COR-L47 (cell line): ENCODE measurements at places on chromosomes 12 and 14.

DNA sequence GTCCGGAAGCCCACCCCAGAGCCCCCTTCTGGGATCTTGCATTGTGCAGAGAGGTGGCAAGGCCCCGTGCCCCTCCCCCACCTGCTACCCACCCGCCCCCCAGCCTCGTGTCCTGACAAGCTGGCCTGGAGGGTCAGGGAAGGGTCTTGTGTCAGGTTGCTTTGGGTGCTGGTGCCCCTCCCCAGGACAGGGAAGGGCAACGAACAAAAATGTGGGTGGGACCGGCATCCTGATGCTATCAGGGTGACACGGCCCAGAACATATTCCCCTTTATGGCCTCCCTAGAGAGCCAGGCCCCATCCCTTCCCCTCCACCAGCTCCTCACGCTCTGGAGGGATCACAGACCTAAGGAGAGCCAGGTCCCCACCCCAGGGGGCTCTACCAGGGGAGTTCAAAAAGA is 38.7 kb upstream of the TMEM179 start:
- no peak for DNase-seq

GRCh38 chr12:176321-177181 is 37.4 kb downstream of the SLC6A12 start:
- no peak for DNase-seq

GRCh38 chr12:2268471-2269286 is 215.9 kb downstream of the CACNA1C start:
- no peak for DNase-seq

DNA sequence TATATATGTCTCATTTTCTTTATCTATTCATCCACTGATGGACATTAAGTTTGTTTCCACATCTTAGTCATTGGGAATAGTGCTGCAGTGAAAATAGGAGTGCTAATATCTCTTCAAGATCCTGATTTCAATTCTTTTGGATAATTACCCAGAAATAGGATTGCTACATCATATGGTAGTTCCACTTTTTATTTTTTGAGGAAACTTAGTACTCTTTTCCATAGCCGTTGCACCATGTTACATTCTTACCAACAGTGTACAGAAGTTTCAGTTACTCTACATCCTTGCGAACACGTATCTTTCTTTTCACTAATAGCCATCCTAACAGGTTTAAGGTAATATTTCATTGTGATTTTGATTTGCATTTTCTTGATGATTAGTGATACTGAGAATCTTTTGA is 29.8 kb downstream of the TESPA1 start:
- DNase-seq = no peak

DNA sequence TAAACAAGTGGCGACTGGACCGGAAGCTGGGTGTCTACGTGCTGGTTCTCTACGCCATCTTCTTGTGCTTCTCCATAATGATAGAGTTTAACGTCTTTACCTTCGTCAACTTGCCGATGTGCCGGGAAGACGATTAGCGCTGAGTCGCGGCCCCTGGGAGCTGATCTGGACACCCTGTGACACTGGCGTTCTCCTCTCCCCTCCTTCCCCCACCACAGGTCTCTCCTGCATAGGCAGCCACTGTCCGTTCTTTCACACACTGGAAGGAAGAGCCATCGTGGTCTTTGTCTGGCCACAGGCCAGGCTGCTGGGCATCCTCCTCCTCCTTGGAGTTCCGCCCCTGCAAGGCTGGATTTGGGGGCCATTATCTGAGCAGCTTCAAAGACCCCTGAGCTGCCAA is 20.1 kb upstream of the RIN3 start:
- no peak for DNase-seq

DNA sequence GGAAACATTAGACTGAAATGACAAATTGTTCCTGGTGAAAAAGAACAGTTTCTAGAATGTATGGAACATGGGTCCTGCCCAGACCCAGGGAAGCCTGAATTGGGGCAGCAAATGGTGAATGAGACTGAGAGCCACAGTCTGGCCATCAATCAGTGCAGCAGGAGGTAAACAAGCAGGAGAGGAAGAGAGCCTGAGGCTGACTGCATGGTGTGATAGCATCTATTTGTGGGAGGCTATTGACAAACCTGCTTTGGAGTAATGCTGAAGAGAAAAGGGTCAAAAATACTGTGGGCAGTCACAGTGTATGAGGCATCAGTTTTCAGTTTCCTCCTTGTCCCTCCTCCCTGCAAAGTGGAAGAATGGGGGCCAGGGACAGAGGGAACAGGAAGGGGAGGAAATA is 136.8 kb downstream of the ANKS1B start:
- DNase-seq = no peak

GRCh38 chr12:74614426-74614825 is 76.8 kb downstream of the ATXN7L3B start:
- no peak for DNase-seq

- no peak for DNase-seq
Observed at GRCh38 chr14:90523544-90523943, 126.7 kb downstream of the CALM1 start.

GRCh38 chr14:33444136-33444535 is 505.5 kb downstream of the NPAS3 start:
- no peak for DNase-seq

DNA sequence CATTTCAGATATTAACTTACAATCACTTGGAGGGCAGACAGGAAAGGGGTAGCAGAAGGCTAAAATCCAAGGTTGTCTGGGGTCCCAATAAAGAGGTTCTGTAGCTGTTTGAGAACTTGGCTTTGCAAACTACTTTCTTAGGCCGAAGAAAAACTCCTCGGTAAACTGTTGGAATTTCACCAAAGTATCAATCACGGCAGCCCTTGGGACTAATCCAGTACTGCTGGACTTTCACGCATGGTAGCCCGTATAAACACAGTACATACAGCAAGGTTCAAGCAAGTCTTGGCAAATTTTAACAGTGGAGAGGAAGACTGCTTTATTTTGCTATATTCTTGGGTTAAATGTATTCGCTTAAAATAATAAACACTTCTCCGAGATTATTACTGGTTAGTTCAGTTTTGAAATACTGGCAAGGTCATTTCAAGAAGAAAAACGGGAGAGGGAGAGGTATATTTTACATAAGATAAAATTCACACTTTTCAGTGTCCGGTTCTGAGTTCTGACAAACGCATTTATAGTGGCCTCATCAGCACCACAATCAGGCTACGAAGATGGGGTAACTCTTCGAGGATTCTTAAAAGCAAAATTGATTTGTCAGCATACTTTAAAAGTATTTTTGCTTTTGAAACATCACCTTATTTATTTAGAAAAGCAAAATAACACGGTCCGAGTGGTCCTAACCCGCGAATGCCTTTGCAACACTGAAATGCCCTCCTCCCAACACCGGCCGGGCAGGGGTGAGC is 1.3 kb downstream of the SETD3 start:
- DNase-seq = no peak

GRCh38 chr12:63457857-63458256 is 210.4 kb downstream of the DPY19L2 start:
- no peak for DNase-seq

DNA sequence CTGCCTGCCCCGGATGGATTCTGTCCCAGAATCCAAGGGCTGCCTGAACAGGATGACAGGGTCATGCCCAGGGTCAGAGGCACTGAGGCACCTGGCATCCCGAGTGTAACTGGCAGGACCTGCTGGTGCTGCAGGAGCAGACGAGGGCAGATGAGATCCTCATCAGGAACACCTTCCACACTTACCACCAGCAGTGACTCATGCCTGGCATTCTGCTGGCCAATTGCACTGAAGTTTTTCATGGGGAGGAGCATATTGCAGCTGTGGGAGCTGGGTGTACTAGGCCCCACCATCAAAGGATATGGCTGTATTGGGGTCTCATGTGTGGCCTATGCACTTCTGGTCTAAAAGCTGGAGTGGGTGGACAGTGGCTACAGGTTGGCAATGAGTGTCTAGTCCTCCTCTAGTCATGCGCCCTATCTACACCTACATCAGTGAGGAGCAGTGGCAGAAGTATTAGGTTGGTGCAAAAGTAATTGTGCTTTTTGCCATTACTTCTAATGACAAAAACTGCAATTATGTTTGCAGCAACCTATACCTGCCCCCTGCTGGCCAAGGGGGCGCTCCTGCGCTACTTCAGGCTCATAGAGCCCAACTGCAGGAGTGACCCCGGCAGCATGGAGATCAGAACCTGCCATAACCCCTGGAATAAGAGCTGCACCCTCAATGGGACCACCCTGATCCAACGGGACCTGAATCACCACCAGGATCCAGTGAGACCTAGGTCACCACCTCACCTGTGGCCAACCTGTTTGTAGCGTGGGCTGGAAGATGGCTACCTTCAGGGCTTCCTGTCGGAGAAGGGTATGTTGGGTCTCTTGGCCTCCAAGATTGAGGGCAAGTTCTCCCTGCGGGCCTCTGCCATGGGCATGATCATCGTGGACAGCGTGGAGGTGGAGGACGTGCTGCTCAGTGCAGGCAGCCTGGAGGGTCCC is 8.0 kb upstream of the C12orf42 start:
- peak; percentile 11 for DNase-seq
